ENCODE measurements at places on chromosomes 6 and 20. TPM values are rescaled to one million over a fixed set of nuclear protein-coding genes. Genes with fewer than 3 reads are reported as not detected.

LRRC73 gene
- 0.16 TPM for total RNA-seq

GNAS-AS1 gene
- total RNA-seq: 0.96 TPM

DNA sequence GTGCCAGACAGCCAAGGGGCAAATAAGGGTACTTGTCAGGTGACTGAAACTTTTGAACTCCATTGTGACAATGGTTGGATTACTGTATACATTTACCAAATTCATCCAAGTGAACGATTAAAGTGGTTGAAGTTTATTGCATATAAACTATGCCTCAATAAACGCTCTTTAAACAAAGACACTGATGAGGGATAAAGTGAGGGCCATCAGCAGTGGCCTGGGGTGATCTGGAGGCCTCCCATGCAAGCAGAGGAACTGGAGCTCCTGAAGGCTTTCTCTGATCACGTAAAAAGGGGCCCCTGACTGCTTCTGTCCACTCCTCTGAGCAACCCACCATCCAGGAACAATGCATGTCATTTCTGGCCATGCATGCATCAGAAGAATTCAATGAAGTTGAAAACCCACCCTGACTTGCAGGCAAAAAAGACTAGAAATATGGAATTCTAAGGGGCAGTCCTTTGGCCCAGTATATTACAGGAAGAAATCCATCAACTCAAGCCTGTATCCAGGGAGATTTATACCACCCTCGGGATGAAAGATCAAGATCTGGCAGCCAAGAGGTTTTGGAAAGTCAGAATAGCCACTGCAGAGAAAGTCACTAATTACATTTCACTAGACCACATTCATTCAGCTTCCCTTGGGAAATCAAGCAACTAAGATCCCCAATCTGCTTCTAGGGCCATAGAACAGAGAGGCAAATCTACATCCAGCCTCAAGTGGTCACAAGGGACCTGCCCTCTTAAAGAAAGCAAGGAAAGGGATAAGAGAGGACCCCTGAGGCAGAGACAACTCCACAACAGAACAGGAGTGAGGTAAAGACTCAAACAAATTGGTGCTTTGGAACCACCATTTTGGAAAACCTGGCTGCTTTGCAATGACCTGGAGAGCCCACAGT is 31.7 kb upstream of the RAB22A start:
- no peak for DNase-seq

DNA sequence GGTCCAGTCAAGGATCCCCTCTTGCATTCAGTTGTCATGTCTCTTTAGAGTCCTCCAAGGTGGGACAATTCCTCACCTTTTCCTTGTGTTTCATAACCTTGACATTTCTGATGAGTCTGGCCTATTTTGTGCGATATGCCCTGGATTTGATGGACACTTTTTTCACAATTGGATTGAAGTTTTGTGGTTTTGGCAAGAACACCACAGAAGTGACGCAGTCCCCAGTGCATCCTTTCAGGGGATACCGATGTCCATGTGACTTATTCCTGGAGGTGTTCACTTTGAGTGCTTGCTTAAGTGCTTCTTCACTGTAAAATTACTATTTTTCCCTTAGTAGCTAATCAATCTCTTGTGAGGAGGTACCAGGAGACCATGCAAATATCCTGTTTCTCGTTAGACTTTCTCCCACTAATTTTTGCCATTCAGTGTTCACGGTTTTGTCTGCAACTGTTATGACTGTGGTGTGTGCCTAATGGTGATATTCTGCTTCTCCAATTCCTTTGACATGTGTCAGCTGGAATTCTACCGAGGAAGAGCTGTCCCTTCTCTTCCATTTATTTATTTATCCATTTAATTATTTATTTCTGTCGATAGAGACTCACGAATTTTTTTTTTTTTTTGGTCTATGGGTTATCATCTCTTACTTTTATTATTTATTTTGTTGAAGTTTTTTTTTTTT is 30.8 kb downstream of the BPIFB4 start:
- DNase-seq: no peak

DNA sequence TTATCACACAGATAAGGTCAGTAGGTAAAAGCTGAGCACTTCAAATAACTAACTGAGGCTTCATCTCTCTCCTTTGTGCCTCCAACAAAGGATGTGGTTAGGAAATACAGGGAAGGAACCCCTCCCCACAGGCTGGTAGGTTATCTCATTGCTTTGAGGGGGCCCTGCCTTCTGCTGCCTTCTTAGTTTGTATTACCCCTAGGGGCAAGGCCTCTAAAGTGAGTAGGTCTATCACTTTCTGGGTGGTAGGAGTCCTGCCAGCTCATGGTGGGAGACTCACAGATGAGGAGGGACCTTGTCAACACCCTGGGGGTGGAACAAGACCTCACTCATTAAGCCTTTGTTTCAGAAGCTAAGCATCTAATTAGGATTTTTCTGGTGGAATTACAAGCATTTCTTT is 34.6 kb downstream of the EDN1 start:
- no peak for DNase-seq

DNA sequence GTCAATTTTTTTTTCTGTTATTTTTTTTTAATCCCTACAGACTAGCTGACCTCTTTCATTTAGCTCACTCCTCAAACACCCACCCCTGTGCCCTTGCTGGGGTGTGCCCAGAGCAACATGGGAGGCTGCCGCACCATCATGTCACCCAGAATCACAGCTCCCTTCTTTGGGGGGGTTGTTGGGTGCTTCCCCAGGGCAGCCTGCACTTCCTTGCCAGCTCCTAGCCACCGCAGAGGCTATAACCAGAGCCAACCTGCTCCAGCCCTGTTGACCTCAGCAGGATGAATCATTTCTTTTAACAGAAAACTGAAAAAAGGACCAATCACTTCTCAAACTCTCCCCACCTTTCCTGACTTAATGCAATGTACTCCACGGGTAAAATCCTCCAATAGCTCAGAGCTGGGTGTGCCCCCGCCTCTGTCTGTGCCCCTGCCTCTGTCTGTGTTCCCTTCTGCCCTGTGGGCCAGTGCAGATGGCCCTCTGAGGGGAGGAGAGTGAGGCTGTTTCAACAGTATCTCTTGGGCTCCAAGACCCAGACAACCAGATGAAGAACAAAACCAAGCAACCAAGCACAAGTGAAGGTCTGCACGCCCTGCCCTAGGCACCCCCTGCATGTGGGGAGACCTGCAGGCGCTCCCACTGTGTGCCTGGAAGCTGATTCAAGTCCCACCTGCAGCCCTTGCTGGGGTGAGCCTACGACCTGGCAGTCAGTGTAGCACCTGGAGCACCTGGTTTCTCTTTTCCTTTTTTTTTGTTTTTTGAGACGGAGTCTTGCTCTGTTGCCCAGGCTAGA is 67.7 kb downstream of the PYGB start:
- no peak for DNase-seq

DNA sequence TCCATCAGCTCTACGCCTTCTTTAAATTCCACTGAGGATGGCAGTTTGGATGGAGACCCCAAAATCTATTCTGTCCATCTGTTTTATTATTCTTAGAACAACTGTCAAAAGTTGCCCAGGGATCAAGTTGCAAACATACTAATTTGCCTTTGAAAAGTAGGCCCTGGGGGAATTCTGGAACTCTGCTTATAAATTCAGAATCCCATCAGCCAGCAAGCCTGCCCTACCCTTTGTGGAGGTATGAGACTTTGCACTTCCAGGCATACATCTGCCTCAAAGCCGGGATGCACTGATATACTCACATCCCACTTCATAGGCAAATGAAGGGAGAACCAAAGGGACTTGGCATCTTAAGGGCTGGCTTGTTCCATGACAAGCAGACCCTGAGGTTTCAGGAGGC is 93.6 kb downstream of the INSM1 start:
- DNase-seq: no peak

DNA sequence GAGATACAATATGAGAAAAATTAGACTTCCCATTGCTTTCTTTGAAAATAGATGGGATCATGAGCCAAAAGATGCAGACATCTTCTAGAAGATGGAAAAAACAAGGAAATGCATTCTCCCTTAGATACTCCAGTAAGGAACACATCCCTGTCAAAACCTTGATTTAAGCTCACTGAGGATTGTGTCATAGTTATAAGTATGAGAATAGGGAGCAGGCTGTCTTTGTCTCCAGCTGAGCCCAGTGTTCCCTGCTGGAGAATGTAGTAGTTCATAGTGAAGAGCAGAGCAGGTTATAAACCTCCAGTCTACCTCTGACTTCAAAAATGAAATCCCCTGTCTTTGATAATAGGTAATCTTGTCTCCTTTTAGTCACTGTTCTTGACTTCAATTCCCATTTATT is 589.9 kb downstream of the PHF3 start:
- DNase-seq: no peak

FAM83B gene
- total RNA-seq: 0.05 TPM

TFAP2C gene
- total RNA-seq: not detected

- DNase-seq: no peak
Measured at GRCh38 chr6:149184523-149184922, 133.0 kb upstream of the TAB2 start.

DNA sequence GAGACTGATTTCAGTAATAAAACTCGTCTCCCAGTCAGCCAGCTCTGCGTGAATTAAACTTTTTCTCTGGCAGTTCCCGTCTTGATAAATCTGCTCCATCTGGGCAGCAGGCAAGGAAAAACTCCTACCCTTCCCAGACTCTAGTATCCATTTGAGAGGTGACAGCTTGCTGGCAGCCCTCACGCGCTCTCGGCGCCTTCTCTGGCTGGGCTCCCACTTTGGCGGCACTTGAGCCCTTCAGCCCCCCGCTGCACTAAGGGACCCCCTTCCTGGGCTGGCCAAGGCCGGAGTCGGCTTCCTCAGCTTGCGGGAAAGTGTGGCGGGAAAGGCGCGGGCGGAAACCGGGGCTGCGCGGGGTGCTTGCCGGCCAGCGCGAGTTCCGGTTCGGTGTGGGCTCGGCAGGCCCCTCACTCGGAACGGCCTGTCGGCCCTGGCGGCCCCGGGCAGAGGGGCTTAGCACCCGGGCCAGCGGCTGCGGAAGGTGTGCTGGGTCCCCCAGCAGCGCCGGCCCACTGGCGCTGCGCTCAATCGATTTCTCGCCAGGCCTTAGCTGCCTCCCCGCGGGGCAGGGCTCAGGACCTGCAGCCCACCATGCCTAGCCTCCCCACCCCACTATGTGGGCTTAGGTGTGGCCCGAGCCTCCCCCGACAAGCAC is 21.8 kb upstream of the GMPR start:
- no peak for DNase-seq

- no peak for DNase-seq
Measured at GRCh38 chr6:125835221-125835744, 44.5 kb downstream of the NCOA7 start.

FAM210B gene
- total RNA-seq: 3.7 TPM

DNA sequence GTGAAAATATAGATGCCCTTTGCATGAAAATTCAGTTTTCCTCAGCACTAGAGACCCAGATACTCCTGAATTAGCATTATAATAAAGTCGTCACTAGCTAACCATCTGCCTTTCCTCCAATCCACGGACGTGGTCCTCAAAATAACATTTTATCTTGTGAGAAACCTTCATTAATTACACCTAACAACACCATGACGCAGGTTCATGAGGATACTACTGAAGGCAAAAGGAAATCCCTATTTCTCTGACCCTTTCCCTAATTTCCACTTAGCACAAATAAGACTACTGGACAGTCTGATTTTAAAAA is 1.3 kb upstream of the PNISR start:
- DNase-seq: no peak

GRCh38 chr6:167073679-167074274 is 49.1 kb upstream of the CCR6 start:
- DNase-seq: no peak

- DNase-seq: no peak
Measured at GRCh38 chr6:53287336-53288225, 61.2 kb downstream of the ELOVL5 start.

HTR1B gene
- total RNA-seq: not detected

DNA sequence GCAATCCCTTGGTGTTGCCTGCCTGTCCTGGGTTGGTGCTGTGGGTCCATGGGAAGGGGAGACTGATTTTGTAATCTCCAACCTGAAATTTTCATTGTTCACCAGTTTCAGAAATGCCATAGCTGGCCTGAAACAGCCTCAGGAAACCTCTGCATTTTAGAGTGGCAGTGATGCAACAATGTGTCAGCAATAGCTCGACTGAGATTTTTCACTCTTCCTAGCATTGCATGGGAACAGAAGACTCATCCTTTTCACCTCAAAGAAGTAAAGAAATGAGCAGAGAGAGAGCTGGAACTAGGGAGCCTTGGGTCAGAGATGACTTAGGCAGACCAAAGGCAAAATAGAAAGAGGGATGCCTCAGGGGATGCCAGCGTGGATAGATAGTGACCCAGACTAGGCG is 23.7 kb upstream of the TMEM14A start:
- no peak for DNase-seq

- DNase-seq: no peak
Measured at GRCh38 chr20:40637176-40637575, 51.9 kb downstream of the MAFB start.
